ENCODE measurements at places on chromosomes 6 and 20.

DNA sequence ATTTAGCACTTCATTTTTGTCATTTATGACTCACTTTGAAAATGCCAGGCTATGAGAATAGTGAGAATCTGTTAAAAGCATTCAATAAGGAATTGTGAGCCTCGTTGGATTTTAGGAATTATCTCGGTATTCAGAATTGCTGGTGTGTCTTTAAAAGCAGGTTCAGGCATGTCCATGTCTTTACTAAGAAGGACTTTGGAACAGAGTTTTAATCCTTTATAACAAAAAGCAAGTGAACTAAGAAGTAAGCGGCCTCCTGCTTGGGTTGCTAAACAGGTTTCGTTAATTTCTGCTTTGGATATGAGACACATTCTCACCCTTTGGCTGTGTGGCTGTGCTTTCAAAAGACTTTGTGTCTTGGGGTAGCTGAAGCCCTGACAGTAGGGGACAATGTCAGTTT lies 74.9 kb downstream of the IGF2R start:
- peak; percentile 72 for DNase-seq

- DNase-seq: no peak
Measured at GRCh38 chr6:89555031-89555430, 83.5 kb downstream of the LYRM2 start.

GRCh38 chr20:22729180-22729579 lies 144.8 kb upstream of the FOXA2 start:
- no peak for DNase-seq

DNA sequence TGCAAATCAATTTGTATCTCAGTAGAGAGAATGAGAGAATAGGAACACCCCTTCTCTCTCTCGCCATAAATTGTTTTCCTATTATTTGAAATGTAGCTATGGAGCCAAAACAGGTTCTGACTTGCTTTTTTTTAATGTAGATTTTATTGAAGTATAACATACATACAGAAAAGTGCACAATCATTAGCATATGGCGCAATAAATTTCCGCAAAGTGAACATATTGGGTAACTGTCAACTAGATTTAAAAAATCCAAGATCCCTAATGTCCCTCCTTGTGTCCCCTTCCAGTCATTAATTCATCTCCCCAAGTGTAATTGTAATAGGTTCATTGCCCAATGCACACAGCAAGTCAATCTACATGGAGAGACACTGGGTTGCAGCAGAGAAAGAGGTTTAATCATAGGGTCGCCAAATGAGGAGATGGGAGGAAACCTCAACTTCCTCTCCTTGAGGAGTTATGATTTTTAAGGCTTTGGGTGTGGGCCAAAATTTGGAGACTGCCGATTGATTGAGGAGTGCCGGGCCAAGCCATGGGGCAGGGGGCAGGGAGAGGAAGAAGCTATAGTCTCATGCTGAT lies 43.3 kb upstream of the TGM3 start:
- DNase-seq: no peak

GRCh38 chr6:89986650-89987074 lies 92.4 kb downstream of the GJA10 start:
- DNase-seq: no peak

- no peak for DNase-seq
Measured at GRCh38 chr6:154229786-154230185, 126.8 kb downstream of the IPCEF1 start.

DNA sequence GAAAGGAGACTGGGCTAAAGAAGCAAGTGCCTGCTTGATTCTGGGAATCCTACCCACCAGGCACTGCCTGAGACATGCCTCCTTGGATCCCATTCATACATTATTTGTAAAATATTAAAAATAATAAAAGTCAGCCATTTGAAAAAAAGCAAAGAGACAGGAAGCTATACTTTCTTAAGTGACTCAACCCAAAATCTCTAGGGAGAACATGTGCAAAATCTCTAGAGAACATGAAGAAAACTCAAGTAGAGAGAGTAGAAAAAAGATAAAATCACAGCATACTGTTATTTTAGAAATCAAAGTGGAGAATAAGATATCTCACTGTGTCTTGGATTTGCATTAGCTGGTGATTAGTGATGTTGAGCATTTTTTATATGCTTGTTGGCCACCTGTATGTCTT lies 197.2 kb upstream of the GGTLC1 start:
- no peak for DNase-seq

DNA sequence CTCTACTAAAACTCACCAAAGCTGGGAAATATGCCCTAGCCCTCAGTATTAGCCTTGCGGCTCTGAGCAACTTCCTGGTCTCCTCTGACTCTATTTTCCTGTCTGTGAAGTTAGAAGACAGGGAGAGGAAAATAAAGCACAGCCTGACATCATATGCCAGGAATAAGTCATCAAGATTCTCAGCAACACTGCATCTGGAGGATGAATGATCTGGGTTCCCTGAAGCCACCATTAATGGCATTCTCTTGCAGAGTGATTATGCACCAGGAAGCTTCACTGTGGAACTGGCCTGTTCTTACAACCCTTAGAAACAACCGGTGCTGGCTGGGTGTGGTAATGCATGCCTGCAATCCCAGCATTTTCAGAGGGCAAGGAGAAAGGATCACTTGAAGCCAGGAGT lies 12.4 kb downstream of the ADGRF5 start:
- DNase-seq: no peak

- no peak for DNase-seq
Measured at GRCh38 chr6:141877275-141877983, 255.3 kb upstream of the GJE1 start.

- no peak for DNase-seq
Measured at GRCh38 chr20:38883081-38883980, 42.9 kb upstream of the FAM83D start.

DNA sequence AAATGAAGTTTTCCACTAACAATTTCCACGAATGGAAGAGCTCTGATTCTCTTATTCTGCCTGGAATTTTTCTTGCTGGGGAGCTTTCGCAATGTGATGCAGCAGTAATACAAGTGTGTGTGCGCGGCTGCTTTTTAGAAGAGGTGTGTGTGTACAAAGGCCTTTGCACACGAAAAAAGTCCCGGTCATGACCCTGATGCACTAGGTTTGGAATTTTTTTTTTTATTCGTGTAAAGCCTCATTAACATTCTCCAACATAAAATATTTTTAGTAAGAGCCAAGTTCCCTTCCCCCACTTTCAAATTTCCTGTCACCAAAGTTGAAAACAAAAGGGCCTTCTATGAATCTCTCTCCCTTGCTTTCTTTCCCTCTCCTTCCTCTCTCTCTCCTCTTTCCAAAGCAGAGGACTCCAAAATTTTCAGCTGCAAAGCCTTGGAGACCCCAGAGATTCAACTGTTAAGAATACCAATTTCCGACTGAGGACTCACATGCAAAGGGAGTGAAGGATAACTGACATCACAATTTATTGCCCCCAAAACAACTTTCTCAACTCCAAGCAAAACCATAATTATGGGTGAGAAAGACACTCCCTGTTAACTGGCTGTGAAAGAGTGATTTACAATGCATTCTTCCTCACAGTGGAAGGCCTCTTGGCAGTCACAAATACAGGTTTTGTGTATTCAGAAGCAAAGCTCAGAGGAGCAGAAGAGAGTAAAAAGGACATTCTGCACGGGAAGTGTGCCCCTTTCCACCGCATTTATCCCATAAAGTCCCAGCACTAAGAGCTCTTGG lies 421.2 kb upstream of the JARID2 start:
- no peak for DNase-seq

- no peak for DNase-seq
Measured at GRCh38 chr6:37702314-37702713, 4.6 kb upstream of the MDGA1 start.

- DNase-seq: no peak
Measured at GRCh38 chr6:31464252-31465184, 33.4 kb upstream of the MICB start.

DNA sequence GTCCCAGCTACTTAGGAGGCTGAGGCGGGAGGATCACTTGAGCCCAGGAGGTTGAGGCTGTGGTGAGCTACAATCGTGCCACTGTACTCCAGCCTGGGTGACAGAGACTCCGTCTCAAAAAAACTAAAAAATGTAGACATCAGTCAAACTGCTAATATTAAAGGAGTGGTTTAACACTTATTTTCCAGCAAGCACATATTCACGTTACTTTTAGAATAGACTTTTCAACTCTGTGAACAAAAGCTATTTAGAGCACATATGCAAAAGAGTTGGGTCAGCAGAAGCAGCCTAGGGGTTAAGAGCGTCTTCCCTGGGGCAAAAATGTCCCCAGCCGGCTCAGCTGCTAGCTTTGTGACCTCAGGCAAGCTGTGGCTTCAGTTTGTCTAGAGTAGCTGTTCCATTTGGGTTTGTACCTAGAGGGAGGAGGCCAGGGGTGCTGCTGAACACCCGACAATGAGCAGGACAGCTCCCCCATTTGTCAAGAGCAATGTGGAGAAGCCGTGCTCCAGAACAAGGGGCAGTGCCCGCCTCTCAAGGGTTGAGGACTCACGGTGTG lies 62.5 kb upstream of the PTGIS start:
- no peak for DNase-seq

GRCh38 chr20:25353747-25354705 lies 36.6 kb downstream of the ABHD12 start:
- DNase-seq: peak; percentile 32

DNA sequence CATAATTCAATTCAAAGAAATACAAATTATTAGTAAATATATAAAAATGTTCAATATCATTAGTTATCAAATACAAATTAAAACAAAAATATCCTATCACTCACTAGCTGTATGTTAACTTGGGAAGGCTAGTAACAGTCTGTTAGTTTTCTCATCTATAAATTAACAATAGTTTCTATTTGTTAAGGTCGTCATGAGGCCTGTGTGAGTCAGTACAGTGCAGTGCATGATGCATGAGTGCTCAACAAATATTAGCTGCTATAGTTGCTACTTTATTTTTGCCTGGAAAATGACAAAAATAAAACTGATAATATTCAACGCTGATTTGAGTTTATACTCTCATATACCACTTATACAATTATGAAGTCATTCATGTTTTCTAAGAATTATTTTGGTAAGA lies 401.6 kb upstream of the RUNX2 start:
- no peak for DNase-seq

DNA sequence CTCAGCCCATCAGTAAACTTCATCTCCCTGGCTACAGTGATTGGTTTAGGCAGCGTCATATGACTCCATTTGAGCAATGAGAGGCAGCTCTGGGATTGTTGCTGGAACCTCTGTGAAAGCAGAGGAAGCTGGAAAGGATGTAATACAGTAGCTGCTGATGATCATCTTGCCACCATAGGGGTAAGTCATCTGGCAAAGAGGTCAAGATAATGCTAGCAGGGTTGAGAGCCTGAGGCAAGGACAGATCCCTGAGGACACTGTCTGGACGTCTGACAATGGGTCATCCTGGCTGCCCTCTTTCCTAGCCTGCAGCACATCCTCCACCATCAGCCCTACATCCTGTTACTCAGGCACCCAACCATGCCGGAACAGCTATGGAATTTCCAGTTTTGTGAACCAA lies 25.5 kb upstream of the FKBP1A start:
- peak; percentile 63 for DNase-seq

GRCh38 chr6:138568997-138569396 lies 69.7 kb upstream of the NHSL1 start:
- no peak for DNase-seq

GRCh38 chr6:132020138-132020581 lies 69.0 kb upstream of the CCN2 start:
- no peak for DNase-seq

GRCh38 chr6:128033156-128033555 lies 132.3 kb upstream of the THEMIS start:
- no peak for DNase-seq

DNA sequence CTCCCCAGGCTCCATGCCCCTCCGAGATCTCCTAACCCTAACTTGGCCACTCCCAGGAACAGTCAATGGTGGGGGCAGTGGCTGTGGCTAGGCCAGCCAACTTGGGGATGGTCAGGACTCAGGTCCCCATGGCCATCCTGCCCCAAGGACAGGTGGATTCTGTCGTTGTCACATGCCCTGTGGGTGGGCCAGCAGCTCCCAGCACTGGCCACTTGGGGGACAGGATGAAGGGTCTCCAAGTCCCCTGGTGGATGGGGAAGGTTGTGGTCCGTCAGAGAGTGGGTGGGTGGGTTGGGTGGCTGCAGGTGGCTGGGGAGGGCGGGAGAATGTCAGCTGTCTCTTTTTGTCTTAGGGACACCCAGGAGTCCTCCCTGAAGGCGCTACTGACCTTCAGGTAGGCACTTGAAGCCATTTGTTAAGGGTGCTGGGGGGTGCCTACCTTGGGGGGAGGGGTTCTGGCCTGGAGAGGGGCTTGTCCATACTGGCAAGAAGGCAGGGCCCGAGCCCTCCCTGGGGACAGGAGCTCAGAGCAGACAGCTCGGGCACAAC lies 5.5 kb downstream of the COL9A3 start:
- DNase-seq: no peak

DNA sequence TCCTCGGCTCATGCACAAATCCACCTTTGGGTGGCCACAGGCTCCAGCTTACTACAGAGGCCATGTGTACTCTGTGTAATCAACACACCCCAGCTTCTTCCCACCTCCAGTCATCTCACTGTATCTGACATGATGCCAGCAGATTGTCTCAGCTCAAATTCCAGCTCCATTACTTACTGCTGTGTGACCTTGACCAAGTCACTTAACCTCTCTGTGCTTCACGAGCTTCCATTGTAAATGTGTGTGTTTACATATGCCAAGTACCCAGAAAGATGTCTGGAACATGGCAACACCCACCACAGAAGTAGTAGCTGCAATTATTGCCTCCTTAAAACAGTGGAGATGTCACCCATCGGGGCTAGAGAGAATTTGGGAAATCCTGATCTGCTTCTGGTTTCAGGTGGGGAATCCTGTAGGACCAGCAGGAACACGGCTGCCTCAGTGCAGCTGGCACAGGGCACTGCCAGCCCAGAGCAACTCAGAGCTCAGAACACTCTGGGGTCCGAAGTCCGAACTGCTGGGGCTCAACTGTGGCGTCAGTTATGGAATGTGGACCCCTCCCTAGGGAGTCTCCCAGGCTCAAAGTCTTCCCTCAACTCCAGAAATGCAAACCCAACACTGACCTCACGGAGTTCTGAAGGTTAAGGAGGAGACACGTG lies 21.2 kb upstream of the HLA-B start:
- DNase-seq: no peak

DNA sequence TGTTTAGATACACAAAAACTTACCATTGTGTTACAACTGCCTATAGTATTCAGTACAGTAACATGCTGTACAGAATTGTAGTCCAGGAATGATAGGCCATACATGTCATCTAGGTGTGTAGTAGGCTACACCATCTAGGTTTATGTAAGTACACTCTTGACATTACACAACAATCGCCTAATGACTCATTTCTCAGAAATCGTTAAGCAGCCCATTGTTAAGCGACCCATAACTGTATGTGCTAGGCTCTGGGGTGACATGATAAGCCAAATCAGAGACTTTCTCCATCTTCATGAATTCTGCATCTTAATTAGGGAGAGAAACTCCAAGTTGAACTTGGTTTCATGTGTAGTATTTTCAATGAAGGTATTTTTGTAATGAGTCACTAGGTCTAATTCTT lies 17.2 kb downstream of the STK35 start:
- peak; percentile 35 for DNase-seq

DNA sequence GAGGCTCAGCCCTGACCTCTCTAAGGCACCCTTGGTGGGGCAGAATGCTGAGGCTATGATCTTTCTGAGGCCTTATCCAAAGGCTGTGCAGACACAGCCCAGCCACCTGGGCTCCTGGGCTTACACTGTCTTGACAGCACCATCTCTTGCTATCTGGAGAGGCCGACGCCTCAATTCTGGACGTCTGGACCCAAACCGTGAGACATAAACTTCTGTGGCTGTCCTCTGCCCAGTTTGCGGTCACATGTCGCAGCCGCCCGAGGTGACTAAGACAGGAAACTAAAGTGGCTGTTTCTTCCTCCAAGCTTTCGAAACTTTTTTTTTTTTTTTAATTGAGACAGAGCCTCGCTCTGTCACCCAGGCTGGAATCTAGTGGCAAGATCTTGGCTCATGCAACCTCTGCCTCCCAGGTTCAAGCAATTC lies 49.3 kb downstream of the PRR18 start:
- DNase-seq: no peak
